Dermis blood vessel endothelial cell (primary cell): ENCODE measurements at places on chromosomes 3 and 15.

DNA sequence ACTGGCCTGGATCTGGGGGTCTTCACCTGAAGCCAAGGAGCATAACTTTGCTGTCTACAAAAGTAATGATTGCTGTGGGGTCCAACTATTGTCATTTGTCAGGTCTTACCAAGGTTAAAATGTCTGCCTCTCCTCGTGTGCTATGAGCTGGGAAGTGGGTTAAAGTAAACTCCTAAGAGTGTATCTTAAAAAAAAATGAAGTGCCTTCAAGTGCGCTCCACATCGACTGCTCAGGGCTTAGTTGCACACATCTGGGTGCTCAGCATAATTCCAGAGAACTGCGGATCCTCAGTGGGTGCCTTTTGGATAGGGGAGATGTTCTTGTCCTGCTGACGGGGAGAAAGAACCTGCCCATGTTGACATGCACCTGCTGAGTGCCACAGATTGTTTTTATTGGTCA lies 40.9 kb downstream of the EFCAB12 start:
- DNase-seq, result no peak

DNA sequence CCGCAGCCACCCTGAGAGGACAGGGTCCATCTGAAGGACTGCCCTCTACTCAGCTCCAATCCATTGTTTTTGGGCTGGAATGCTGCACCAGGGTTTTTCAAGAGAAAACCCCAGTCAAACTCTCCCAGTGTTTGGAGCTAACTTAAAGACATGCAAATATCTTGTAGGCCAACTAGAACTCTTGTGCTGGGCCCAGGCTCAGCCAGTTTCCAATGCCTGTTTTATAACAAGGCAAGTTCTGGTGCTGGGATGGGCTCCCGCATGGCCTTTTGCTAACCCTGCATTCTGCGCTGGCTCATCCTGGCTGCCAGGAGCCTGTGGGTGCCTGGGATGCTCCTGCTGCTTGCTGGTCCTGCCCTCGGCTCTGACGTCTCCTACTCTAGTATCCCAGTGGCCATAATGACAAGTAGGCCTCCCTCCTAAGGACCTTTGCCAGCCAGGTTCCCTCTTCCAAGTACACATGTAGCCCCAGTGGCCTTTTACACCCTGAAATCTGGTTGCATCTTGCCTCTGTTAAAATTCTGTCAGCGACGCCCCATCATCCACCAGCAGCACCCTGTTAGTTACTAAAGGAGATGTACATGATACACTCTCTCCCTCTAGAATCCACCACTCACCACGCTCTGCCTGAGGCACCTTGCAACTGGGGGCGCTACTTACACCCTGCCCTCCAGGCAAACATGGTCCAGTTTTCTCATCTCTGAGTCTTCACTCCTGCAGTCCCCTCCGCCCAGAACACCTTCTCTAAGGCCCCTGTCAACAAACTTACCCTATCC lies 30.5 kb upstream of the RAB6B start:
- no peak for DNase-seq

GRCh38 chr3:80733522-80734176 lies 965.9 kb upstream of the ROBO1 start:
- DNase-seq, result peak; percentile 99

GRCh38 chr15:75749820-75750219 lies 37.2 kb upstream of the CSPG4 start:
- DNase-seq, result no peak

GRCh38 chr15:97045666-97046421 lies 715.3 kb downstream of the NR2F2 start:
- DNase-seq, result no peak

- peak; percentile 77 for DNase-seq
Observed at GRCh38 chr15:65862682-65863081, 6.6 kb upstream of the RAB11A start.

DNA sequence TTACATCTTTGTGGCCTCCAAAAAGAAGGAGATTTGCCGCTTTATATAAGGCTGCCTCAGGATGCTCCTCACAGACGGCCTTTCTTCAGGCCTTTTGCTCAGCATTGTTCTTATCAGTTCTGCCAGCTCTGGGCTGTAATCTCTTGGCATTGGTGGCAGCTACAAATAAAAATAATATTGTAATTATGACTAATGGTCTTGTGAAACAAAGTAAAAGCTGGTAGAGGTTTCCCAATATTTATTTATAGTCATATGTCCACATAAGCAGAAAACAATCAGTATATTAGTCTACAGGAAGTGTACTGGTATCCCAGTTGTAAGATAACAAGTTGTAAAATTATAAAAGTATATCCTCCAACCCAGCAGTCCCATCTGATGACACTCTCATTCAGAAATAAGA lies 7.3 kb downstream of the NEK4 start:
- DNase-seq, result peak; percentile 66

DNA sequence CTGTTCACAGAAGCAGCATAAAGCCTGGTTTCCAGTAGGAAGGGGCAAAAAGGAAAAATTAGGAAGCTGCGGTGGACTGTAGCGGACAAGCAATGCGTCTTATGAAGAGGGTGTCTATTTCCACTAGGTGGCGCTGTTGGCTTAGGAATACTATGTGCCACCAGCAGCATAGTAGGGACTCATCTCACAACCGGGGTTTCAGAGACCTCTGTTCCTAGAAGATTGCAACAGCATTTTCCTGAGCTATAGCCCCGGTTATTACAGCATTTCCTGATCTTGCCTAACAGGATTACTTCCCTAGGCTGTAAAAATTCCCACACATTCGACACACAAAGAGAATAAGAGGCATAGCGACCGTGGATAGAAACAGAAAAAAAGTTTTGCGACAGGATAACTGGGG lies 683.0 kb downstream of the TBL1XR1 start:
- peak; percentile 47 for DNase-seq

DNA sequence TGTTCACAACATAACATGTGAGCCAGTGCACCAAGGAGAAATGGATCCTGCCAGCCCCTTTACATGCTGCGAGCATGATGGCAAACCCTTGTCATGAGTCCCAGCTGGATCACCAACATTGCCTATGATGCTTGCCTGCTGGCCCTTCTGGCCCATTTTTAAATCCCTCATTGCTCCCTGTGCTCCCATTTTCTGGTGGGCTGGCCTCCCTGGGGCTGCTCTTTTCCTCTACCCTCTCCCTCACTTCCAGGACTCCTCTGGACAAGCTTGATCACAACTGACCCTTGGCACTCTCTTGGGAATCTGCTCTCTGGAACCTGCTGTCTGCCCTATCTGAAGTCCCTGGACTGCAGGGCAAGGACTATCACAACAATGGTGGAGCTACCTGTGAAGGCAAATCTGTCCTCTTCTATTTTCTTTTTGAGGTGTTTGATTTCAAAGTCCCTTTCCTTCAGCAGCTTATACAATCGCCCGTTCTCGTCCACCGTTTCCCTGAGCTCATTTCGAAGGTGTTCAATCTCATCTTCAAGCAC lies 16.3 kb downstream of the CCDC13 start:
- no peak for DNase-seq

GRCh38 chr3:21785765-21786437 lies 34.9 kb upstream of the ZNF385D start:
- DNase-seq, result peak; percentile 6

DNA sequence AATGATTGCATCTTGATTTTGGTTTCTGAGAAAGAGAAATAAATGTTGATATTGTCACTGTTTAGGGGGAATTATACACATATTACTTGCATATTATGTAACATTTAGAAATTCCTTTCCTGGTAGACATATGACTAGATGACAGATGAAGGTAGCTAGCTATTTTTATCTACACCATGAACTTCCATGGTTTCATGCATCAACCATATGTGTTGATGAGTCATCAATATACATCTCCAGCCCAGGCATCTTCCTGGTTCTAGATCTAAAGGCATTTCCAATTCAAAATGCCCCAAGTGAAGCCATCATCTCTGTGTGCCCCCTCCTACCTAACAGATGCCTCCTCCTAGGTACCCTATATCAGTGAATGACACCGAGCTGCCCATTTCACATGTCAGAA lies 9.5 kb upstream of the ADAMTSL3 start:
- DNase-seq, result no peak

DNA sequence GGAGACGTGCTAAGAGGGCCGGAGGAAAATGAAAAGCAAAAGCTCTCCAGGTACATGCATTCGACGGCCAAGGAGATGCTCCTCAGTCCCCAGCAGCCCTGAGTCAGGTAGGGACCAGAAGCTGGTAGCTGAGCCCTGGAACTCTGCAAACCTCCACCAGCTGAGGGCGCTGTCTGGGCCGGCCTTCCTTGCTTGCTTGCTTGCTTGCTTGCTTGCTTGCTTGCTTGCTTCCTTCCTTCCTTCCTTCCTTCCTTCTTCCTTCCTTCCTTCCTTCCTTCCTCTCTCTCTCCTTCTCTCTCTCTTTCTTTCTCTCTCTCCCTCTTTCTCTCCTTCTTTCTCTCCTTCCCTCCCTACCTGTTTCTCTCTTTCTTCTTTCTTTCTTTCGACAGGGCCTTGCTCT lies 94.6 kb upstream of the RASGRF1 start:
- peak; percentile 17 for DNase-seq

- no peak for DNase-seq
Observed at GRCh38 chr3:40170395-40170794, 139.1 kb upstream of the EIF1B start.

GRCh38 chr3:85255949-85256348 lies 297.2 kb downstream of the CADM2 start:
- DNase-seq, result no peak
